Activated gamma-delta T cell (primary cell): ENCODE measurements at places on chromosomes 2 and 18.

GRCh38 chr2:200964498-200964897 is 1.0 kb upstream of the ORC2 start:
- no peak for DNase-seq

DNA sequence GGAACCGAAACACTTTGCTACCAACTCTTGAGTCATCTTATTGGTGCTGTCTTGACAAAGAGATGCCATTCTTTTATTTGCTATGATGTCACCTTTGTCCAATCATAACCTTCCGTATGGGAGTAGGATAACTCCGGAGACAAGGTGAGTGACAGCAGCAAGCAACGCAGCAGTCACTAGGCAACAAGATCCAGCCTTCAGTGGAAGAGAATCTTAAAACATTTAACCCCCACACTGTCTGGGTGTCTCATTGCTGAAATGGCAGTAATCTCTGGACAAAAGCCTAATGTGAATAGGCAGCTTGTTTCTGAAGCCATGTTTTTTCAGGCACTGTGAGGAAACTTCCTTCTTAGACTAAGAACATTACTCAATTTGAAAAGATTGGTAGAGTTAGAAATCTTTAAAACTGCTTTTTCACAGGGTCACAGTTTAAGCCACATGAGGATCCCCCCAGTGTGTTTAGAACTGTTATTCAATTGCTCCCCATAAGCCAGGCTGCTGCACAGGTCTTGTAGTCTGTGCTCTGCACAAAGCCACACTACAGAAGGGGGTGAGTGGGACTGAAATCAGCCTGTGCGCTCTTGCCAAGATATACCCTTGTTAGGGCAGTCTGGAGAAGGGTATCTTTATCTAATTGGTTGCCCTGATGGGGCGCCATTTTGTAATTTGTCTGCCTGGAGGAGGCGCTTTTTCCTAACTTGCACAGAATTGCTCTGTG is 131.5 kb upstream of the STON1 start:
- no peak for DNase-seq

DNA sequence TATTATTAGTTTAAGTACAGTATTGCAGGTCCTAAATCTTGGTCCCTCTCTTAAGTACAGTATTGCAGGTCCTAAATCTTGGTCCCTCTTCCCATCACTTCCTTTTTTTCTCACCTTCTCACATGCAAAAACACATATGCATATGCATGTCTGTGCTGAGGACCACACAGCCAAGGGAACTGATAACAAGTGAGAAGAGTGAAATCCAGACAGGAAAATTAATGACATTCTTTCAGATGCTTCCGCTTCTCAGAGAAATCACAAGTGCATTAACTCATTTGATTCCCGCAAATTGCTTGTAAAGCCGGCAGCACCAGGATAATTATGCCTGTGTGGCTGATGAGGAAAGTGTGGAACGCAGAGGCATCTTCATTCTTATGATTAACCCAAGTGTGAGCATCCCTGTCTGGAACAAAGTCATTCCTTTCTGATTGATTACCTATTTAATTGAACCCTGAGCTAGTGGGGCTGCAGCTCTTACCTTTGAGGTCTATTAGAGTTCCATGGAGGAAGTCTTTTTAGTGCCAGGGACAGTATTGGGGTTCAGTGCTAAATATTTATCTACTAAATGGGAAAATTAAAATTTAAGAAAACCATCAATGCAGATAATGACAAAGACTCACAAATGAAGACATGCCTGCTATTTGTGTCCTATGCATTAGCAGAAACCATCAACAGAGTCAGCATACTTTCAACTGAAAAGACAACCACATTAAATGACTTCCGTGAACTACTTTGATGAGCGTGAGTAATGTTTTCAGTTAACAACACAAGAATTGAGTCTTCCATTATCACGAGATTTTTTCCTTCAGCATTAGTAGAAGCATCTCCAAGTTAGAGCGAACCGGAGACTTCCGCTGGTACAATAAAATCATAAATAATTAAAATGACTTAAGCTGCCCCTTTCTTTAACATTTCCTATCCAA is 220.4 kb upstream of the SLC35G4 start:
- DNase-seq: no peak

DNA sequence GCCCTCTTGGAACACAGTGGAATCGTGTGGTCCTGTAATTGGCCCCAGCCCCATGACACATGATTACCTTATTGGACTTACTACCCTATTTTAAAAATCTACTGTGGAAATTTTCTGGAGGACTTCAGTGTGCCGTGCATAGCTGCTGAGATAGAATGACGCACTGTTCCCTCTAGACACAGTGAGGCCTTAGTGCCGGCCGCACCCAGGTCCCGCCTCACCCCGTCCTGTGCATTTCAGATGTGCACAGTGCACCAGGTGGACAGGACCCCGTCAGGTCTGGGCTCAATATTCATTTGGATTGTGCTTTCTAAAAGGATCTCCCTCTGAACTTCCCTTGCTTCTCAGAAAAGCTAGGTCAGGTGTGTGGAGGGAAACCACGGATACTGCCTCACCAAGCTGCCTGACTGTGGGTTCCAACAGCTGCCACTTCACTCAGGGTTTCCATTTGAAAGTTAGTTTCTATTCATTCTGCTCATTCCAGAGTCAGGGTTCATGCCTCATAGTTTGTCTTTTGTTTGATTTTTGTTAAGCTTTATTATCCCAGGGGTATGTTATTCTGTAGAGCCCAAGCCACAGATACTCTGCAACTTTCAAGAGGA is 155.8 kb downstream of the PTGR3 start:
- DNase-seq: no peak

- no peak for DNase-seq
These were observed 143.3 kb downstream of the HDAC4 start for GRCh38 chr2:239257511-239257937.

DNA sequence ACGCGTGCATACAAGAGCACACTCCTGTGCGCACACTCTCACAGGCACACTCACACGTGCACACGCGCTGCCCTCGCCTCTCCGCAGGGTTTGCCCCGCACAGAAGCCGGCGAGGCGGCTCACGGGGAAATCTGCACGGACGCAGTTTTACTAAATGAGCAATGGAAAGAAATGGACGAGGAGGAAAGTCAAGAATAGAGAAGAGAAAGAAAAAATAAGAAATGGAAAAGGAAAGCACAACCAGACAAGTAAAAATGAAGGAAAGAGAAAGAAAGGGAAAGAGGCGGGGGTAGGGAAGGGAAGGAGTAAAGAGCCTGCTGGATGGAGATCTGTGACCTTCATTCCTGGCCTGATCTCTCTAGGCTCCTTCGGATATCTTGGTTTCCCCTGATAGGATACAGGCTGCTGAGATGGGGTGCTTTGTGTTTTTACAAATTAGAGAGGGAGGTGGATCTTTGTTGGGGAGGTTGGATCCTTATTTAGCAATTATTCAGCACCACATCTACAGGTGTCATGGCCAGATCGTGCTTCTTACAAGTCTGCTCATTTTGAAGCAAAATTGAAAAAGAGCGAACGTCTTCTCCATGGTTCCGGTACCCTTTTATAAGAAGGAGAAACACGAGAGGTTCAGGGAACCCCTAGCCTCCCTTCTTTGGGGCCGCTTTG is 693 bp upstream of the LRP2 start:
- DNase-seq: no peak

- DNase-seq: no peak
These were observed 23.4 kb upstream of the TANK start for GRCh38 chr2:161136696-161137324.

DNA sequence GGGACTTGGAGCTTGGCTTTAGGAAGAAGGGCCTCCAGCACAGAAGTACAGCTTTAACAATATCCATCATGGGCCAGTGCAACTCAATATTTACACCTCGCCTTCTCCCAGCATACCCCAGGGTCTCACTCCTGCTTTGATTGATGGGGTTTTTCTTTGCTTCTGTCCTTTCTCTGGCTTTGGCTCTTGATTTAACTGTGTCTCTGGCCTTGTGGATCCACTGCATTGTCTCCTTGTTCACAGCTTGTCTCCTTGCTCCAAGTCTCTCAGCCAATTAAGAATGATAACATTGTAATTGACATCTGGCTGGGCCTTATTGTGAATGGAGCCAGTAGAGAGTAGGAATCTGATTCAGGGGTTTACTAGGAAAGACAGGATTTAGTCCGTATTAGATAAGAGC is 1019.5 kb downstream of the TMEM182 start:
- DNase-seq: no peak

DNA sequence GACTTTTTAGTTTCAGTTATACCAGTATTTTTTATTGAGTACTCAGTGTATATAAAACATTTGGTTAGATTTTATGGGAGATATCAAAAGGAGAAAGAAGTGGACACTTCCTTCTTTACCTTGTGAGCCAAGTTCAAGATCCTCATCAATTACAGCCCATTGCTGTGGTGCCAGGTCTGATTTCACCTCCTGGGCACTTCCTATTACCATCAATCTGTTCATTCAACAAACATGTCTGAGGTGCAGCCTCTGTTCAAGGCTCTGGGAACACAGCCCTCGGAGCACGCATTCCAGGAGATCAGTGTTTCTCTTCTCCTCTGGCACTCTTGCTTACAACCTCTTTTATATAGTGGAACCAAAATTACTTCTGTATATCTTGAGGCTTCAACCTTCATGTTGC is 171.4 kb upstream of the ALPP start:
- no peak for DNase-seq

DNA sequence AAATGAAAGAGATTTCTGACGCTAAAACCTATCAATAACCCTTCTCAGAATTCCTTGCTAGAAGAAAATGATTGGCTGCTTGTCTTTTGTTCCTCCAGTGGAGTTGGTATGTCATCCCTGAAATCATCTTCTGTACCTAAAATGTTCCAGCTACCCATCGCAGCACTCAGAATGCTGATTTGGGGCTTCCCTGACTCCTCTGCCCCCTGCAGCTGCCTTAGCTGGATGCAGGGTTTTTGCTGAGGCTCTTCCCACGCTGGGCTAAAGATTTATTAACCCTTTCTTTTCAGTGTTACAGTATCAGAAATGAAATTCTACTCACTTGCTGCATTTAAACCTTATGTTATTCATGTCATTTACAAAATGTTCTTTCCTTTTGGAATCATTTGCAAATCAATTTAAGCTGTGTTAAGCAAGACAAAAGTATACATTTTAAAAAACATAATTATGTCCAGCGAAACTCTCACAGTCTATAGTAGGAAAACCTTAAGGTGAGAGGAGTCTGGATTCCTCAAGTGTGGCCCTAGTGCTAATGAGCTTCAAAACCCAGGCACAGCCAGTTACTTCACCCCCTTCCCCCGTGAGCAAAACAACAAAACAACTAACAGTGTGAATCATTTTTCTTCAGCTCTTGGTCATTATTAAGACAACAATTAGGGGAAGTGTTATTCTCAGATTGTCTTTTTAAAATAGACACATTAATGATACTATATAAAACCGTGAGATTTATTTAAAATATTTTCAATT is 32.8 kb downstream of the PKP4 start:
- DNase-seq: no peak

- no peak for DNase-seq
These were observed 44.1 kb upstream of the EPAS1 start for GRCh38 chr2:46252891-46253659.

DNA sequence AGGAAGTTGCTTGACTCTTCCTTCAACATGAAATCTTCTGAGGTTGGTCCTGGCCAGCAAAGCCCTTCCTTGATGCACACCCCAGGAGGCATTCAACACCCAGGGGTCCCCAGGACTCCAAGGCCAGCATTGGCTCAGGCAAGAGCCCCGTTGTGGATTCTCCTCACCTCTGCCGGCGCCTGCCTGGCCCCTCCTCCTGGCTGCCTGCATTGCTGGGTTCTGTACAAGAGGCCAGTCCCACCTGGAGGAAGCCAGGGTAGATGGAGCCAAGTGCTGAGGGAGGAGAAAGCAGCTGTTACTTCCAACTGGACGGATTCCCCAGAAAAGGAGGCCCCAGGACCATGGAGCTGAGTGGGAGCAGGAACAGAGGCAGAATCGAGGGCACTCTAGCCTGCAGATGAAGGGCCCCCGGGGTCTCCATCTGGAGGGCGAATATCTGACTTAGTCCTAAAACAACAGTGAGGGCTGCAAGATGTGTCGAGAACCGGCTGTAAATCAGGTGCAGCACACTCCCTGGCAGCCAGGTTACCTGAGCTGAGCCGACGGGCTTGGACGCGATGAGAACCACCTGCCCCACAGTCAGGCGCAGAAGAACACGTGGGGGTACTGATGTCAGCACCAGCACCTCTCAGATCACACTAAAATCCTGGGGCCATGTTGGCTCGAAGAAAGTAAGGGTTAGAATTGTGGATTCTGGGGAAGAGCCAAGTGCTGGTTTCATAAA is 399.6 kb upstream of the SALL3 start:
- DNase-seq: no peak

DNA sequence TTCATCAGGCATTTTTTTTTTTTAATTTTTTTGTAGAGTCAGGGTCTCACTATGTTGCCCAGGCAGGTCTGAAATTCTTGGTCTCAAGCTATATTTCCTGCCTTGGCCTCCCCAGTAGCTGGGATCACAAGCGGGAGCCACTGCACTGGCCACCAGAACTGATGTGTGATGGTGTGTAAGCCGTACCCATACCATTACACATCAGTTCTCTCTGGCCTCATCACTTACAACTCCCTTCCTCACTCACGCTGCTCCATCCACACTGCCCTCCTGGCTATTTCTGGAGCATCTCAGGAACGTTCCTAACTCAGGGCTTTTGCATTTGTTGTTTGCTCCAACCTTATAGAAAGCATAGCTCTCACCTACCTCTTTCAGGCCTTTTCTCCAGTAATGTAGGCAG is 834.5 kb upstream of the ID2 start:
- no peak for DNase-seq

DNA sequence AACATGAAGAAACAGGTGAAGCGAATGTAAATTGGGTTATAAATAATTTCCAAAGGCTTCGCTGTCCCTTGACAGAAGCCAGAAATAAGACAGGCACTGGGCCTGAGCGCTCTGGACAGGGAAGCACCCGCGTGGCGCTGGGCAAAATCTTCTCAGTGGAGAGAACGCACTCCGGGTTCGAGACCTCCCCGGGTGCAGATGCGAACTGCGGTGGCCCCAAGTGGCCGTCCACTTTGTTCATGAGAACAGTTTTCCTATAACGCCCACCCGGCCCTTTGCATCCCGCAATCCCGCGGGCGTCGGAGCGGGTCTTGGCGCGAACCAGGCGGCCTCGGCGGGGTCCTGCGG is 651 bp upstream of the DPYSL5 start:
- no peak for DNase-seq

- no peak for DNase-seq
These were observed 108.2 kb upstream of the UBE2E3 start for GRCh38 chr2:180872255-180872654.

GRCh38 chr2:28393114-28393836 is 617 bp downstream of the FOSL2 start:
- DNase-seq: peak; percentile 45

- DNase-seq: no peak
These were observed 24.6 kb downstream of the PHLPP1 start for GRCh38 chr18:62739911-62740310.
